ENCODE measurements at places on chromosomes 3 and 15. TPM values are rescaled to one million over a fixed set of nuclear protein-coding genes. Genes with fewer than 3 reads are reported as not detected.
A peak's percentile ranks its signal among the peaks of the same experiment; 100 is the strongest.

- no peak for DNase-seq
Observed at GRCh38 chr3:45537970-45538640, 56.4 kb upstream of the LIMD1 start.

- DNase-seq = no peak
Observed at GRCh38 chr15:43118286-43118685, 12.4 kb upstream of the UBR1 start.

GRCh38 chr3:179450261-179450701 lies 989 bp downstream of the GNB4 start:
- DNase-seq = peak; percentile 33

DNA sequence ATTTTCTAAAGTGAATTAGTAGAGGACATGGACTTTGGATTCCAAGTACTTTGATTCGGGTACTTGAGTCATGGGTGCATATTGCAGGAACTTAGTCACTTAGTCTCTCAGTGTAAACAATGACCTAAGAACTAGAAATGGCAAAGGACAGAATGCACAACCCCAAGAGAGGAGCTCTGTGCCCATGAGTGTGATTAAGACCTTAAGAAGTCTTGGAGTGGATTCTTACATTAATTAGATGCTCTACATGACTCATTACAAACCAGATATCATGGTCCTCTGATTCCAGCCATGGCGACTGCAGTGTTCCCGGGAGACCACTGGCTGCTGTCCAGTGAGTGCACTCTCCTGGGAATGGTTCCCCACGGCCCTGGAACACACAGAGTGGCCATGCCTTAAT lies 251.5 kb downstream of the GABRG3 start:
- no peak for DNase-seq

DNA sequence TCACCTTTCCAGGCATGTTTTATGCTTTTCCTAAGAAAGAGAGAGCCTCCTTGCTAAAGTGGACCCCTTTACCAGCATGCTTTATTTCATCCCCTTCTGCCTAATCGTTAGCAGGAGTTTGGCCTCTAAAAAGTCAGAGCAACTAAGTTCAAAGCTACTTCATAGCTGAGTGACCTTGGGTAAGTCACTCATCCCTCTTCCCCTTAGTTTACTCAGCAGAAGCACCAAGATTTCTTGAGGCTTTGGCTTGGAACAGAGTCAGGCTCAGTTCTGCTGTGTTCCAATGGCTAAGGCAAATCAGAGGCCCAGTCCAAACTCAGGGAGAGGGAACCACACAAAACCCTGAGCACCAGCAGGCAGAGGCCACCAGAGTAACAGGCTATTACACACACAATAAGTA lies 254.9 kb downstream of the TJP1 start:
- no peak for DNase-seq

DNA sequence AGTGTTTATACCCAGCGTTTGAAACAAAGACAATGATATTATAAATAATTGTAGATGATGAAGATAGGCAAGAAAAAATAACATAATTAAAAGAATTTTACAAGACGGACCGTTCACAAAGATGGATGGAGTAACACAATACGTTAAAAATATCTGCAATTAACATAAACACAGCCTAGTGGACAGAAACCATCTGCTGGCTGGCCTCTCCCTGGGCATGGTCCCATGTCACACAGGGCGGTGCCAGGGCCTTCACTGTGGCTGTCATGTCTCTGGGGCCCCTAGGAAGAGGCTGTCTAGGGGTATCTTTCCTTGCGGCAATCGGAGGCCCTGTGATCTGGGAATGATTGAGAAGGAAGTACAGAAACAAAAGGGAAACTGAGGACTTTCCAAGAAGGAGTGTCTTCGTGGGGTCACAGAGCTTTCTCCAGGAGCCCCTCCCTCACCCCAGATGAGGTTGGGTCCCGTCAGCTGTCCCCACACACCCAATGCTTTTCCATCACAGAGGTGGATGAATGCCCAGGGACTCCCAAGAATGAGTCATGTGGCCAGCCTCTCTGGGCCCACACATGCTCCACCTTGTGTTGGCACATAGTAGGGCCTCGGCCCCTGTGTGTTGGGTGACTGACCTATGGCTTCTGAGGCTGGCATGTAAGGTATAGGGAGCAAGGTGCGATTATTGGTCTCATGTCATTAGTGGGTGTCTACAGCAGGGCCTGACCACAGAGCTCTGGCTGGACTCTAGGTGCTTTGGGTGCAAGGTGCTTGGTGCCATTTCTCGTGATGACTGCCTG lies 87.1 kb downstream of the DNAJB8 start:
- DNase-seq = no peak

DNA sequence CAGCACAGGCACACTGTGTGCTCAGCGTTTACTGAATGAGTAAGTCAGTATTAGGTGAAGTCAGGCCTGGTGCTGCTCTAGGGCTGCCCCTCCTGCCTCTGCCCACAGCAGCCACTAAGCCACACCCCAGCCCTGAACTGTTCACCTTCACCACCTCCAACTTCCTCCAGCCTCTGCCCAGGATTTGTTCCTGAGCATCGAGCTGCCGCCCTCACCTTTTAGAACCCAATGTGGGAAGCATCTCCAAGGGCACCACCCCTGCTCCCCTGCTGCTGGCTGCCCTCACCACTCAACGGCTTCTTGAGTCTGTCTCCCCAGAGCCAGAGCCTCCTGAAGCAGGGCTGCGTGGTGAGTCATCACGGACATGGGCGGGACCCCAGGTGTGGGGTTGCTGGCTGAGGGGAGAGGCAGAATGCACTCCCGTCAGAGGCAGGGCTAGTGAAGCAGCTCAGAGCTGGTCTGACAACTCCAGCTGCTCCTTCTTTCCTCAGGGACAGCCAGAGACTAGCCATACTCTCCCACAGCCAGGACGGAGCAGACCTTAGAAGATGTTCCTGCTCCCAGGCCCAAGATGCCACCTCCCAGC lies 5.8 kb downstream of the HYAL2 start:
- no peak for DNase-seq

- peak; percentile 17 for DNase-seq
Observed at GRCh38 chr15:29233566-29233965, 36.1 kb downstream of the NSMCE3 start.

The ATRIP gene
- 12.4 TPM for total RNA-seq
